ENCODE measurements at places on chromosomes 1 and 21.

DNA sequence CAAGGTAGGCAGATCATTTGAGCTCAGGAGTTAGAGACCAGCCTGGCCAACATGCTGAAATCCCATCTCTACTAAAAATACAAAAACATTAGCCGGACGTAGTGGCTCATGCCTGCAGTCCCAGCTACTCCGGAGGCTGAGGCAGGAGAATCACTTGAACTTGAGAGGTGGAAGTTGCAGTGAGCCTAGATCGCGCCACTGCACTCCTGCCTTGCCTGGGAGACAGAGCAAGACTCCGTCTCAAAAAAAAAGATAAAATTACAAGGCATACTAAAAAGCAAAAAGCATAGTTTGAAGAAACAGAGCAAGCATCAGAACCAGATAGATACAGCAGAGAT lies 61.2 kb upstream of the CDC42BPA start:
- no peak for DNase-seq

GRCh38 chr1:239819096-239819495 lies 272.6 kb upstream of the FMN2 start:
- no peak for DNase-seq

DNA sequence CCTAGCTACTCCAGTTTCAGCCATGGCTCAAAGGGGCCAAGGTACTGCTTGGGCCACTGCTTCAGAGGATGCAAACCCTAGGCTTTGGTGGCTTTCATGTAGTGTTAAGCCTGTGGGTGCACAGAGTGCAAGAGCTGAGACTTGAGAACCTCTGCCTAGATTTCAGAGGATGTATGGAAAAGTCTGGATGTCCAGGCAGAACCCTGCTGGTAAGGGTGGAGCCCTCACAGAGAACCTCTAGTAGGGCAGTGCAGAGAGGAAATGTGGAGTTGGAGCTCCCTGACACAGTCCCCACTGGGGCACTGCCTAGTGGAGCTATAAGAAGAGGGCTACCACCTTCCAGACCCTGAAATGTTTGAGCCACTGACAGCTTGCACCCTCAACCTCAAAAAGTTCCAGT lies 16.2 kb downstream of the RIIAD1 start:
- no peak for DNase-seq

GRCh38 chr1:192516776-192517297 lies 58.7 kb upstream of the RGS1 start:
- no peak for DNase-seq

DNA sequence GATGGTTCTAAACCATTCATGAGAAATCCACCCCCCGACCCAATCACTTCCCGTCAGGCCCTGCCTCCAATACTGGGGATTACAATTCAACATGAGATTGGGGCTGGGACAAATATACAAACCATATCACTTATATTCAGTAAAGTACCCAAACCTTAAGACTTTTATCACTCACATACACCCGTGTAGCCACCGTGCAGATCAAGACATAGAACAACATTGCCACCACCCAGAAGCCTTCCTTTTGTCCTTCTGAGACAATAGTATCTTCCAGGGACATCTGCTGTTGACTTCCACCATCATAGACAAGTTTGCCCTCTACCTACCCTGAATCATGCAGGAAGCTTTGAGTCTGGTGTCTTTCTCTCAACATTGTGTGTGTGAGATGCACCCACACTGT lies 37.5 kb downstream of the CLIC6 start:
- no peak for DNase-seq

DNA sequence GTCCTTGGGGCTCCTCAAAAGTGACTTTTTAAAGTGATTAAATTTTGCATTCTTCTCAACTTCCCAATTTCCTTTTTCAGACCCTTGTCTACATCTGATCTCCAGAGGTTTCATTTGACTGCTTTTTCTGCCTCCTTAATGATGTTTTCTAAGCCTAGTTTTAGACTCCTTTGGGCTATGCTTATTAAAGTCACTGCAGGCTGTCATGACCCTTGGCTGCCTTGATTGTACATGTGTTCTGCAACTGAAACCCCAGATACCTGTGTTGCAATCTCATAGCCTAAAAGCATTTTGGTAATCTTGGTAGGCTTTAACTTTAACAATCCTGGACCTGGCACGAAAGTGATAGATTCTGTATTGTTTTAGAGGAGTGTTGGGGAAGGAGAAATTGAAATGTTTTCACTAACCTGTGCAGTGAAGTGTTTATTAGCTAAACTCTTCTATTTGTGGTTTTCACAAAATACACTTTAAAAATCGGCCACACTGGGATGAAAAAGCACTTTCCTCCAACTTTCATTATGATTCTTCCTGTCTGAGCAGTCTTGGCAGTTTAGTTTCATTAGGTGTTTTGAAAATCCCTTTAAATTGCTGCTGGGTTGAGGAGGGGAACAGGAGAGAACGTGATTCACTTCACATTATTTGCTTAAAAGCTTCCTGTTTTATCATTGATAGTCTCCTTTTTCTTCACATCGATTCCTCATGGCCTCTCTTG lies 4.9 kb downstream of the MACO1 start:
- DNase-seq, result no peak

- no peak for DNase-seq
Observed at GRCh38 chr1:1250786-1251284, 4.3 kb upstream of the C1QTNF12 start.

DNA sequence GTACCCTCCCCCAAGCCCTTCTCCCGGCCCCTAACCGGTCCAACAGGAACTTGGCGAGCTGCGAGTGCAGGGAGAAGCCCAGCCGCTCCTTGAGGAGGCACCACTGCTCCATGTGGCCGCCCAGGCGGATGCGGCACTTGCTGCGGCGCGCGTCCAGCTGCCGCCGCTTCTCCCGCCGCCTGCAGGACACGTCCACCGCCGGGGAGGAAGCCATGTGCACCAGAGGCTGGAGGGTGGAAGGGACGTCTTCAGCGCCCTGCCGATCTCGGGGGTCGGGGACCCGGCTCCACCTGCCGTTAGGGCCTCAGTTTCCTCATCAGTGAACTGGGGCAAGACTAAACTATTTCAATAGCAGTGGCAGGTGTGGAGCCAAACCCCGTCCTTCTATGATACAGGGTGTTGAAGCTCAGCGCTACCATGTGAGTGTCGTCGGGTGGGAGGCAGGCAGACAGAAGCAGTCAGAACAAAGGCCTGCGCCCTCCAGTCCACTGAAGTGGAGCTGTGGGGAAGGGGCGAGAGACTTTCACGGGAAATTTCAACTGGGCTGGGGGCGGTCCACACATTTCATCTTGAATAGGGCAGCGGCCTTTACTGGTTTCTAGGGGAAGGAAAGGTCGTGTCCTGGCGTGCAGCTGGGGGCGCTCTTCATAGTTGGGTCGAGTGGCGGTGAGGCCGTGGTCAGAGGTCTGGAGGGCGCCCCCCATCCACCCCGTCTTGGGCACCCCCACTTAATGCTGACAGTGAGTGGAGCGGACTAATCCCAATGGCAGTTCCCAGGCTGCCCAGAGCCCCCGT lies 592 bp downstream of the ZNF692 start:
- DNase-seq, result no peak

- DNase-seq, result no peak
Observed at GRCh38 chr1:163874070-163874469, 552.3 kb downstream of the NUF2 start.

DNA sequence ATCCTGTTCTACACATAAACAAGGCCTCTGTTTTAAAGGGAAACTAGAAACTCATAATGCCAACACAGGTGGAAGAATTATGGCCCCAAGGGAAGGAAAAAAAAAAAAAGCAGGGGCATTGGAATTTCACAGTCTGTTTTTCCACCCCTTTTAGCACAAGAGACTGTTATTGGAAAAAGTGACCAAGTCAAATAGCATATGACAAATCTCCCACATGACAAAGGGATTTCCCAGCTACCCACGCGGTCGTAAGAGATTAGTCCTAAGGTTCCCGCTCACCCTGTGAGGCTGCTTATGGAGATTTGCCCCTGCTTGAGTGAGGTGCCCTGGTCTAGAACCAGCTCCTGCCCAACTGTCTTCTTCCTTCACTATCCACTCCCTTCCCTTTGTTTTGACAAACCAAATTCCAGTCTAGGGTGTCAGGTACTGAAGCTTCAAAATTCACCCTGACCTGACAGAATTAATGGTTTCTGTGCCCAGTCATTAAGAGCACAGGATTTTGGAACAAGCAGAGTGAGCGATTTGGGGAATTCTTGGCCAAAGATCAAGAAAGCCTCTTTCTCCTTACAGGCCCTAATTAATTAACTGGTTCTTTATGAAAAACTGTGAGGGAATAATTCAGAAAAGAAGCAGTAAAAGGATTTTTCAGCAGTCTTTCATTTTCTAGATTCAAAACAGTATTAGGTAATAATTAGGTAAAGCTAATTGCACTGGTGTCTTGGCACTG lies 107.3 kb downstream of the NMNAT2 start:
- no peak for DNase-seq

DNA sequence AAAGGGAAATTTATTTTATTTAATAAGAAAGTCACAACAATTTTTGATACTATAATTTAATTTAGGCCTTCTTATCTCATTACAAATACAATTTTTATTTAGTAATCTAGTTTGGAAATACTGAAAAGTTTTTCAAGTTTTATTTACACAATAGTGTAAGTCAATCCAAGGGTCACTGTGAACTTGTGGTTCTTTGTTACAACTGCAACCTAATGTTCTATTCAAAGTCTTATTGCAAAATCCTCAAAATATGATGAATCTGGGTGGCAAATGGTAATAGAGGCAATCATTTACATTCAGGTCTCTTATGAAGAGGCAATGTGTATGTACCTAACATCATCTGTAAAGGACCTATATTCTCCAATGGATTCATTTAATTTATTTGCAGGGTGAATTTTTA lies 421.2 kb downstream of the DPYD start:
- DNase-seq, result no peak

- peak; percentile 39 for DNase-seq
Observed at GRCh38 chr1:224116131-224116530, 2.2 kb downstream of the FBXO28 start.

All from cerebellar nuclear complex (tissue), 1 donor.